ENCODE measurements at places on chromosomes 6 and 20. TPM values are rescaled to one million over a fixed set of nuclear protein-coding genes. Genes with fewer than 3 reads are reported as not detected.

SNRPB2 gene
- 68.5 TPM for total RNA-seq

SERPINB1 gene
- 40.8 TPM for total RNA-seq

TBXT gene
- not detected for total RNA-seq

BTN1A1 gene
- total RNA-seq, result 0.10 TPM

TNF gene
- total RNA-seq, result 0.64 TPM

DACT2 gene
- 3.3 TPM for total RNA-seq

REM1 gene
- total RNA-seq, result not detected

OPRL1 gene
- 3.9 TPM for total RNA-seq

DNA sequence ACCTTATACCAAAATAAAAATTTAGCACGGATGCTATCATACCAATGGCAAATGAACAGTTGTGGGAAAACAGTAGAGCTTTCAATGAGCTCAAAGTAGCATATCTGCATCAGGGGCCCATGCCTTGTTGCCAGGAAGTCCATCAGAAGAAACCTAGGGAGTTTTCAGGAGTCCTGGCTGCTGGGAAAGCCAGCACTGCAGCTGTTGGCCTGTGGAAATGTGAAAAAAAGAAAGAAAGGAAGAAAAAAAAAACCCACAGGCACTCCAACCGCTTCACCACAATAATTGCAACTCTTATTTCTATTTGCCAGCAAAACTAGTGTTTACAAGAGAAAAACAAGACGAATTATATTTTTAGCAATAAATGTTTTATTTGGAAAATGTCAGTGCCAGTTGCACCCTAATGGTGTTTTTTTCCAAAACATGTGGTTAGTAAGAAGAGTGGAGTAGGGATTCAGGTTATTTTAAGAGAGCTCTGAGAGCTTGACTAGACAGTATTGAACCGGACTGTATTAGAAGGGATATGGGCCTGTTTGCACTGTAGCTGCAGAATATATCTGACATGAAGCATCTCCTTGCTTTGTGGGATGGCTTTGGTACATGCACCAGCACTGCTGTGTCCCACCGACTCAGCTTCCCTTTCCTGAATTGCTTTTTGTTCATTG is 137.3 kb downstream of the CCDC170 start:
- no peak overlapping the region for H3K27ac ChIP-seq
- H3K27me3 ChIP-seq, result no peaks in the 10 kb centered on the region
- H3K4me1 ChIP-seq, result peaks cover 2% of the 10 kb centered on the region
- H3K4me3 ChIP-seq, result no peak overlapping the region
- H3K36me3 ChIP-seq, result no peaks in the 10 kb centered on the region

- DNase-seq, result no peak
- H3K4me1 ChIP-seq, result no peaks in the 10 kb centered on the region
- H3K4me3 ChIP-seq, result no peak overlapping the region
- no peaks in the 10 kb centered on the region for H3K27me3 ChIP-seq
- H3K27ac ChIP-seq, result no peak overlapping the region
These were observed 333.3 kb upstream of the CNR1 start for GRCh38 chr6:88499436-88499835.

DNA sequence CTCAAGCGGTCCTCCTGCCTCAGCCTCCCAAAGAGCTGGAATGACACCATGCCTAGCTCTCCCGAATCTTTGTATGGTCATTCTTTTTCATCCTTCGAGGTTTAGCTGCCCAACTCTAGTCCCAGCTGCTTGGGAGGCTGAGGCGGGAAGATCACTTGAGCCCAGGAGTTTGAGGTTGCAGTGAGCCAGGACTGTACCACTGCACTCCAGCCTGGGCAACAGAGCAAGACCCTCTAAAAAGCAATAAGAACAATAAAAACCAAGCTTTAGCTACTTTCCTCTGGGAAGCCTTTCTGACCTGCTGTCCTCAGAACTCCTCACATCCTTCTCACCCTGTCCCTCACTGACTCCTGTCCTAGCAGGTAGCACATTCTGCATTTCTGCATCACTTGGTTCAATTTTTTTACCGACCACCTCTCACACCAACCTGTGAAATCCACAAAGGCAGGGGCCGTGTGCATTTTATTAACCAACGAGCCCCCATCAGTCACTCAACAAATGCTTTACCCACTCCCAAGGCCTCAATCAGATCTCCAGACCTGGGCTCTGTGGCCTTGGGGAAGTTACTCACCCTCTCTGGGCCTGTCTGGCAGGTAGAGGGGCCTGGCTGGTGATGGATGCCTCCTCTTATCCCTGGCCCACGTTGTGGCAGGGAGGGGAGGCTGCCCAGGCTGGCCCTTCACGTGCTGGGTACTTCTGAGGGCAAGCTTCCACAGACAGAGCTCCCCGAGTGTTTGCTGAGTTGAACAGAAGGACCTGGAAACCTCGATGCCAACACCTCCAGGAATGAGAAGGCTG is 14.7 kb upstream of the SRC start:
- no peaks in the 10 kb centered on the region for H3K27me3 ChIP-seq
- H3K4me1 ChIP-seq, result peaks cover 7% of the 10 kb centered on the region
- no peaks in the 10 kb centered on the region for H3K36me3 ChIP-seq
- no peak overlapping the region for H3K27ac ChIP-seq

DNA sequence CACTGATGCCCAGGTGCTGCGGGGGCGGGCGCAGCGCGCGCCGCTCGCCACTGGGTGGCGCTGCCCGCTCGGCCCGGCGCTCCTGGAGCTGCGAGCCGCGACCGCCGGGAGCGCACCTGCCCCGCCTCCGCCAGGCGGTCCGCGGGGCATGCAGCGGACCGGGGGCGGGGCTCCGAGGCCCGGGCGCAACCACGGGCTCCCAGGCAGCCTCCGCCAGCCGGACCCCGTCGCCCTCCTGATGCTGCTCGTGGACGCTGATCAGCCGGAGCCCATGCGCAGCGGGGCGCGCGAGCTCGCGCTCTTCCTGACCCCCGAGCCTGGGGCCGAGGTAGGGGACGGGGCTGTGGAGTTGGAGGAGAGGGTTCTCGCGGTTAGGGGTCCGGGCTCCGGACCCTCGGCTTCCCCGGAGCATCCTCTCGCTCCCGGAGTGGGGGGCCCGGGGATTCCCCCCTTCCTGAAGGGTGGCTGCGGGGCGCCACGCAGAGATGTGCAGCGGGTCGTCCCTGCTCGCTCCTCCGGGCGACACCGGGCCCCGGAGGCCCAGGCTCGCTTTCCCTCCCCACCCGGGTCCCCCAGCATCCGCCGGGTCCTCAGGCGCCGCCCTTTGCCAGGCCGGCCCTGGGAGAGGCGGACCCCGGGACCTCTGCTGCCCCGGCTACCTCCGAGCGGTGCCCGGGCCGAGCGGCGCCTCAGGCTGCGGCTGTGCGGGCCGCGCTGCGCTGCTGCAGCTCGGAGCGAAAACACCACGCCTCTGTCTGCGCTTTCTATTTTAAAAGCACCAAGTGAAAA is at the start of gene BCAS4:
TSS of gene BCAS4 (plus strand) at position 216 of the 789 bp plus-strand sequence. CDS start at position 239, 23 bp downstream.
- H3K27ac ChIP-seq, result peak within 1 kb of the TSS; percentile 85
- no peaks in the 10 kb centered on the region for H3K36me3 ChIP-seq
- peaks cover 36% of the 10 kb centered on the region for H3K4me1 ChIP-seq
- peak within 1 kb of the TSS; percentile 76 for H3K4me3 ChIP-seq
- no peak for DNase-seq

GRCh38 chr6:49637350-49637731 is 702 bp upstream of the RHAG start:
- no peak overlapping the region for H3K27ac ChIP-seq
- no peaks in the 10 kb centered on the region for H3K36me3 ChIP-seq
- no peaks in the 10 kb centered on the region for H3K4me1 ChIP-seq
- DNase-seq, result no peak

DNA sequence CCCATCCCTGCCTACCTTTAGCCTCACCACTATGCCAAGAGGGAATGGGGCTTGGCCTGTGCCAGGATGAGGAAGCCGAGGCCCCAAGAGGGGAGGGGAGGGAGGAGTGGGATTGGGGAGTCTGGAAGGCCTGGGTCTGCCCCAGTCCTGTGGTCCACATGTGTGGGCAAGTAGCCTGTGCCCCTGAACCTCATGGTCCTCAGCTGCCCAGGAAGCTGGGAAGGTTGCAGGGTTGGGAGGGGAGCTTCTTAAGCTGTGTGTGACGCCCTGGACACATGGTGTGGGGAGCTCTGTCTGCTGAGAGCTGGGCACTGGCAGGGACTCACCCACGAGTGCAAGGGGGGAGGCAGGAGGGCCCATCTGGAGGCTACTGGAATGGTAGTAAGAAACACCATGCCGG is 31.7 kb downstream of the DLGAP4 start:
- H3K27me3 ChIP-seq, result peaks cover 3% of the 10 kb centered on the region
- H3K27ac ChIP-seq, result no peak overlapping the region
- no peaks in the 10 kb centered on the region for H3K4me1 ChIP-seq

- no peaks in the 10 kb centered on the region for H3K36me3 ChIP-seq
- no peak overlapping the region for H3K4me3 ChIP-seq
- no peak for DNase-seq
- no peaks in the 10 kb centered on the region for H3K4me1 ChIP-seq
These were observed 94.0 kb downstream of the NOL4L start for GRCh38 chr20:32490942-32491763.

- H3K4me3 ChIP-seq, result no peak overlapping the region
- H3K27ac ChIP-seq, result no peak overlapping the region
- H3K4me1 ChIP-seq, result no peaks in the 10 kb centered on the region
- peaks cover 16% of the 10 kb centered on the region for H3K27me3 ChIP-seq
- H3K36me3 ChIP-seq, result no peaks in the 10 kb centered on the region
These were observed 410.2 kb downstream of the CDC5L start for GRCh38 chr6:44797746-44798145.

DNA sequence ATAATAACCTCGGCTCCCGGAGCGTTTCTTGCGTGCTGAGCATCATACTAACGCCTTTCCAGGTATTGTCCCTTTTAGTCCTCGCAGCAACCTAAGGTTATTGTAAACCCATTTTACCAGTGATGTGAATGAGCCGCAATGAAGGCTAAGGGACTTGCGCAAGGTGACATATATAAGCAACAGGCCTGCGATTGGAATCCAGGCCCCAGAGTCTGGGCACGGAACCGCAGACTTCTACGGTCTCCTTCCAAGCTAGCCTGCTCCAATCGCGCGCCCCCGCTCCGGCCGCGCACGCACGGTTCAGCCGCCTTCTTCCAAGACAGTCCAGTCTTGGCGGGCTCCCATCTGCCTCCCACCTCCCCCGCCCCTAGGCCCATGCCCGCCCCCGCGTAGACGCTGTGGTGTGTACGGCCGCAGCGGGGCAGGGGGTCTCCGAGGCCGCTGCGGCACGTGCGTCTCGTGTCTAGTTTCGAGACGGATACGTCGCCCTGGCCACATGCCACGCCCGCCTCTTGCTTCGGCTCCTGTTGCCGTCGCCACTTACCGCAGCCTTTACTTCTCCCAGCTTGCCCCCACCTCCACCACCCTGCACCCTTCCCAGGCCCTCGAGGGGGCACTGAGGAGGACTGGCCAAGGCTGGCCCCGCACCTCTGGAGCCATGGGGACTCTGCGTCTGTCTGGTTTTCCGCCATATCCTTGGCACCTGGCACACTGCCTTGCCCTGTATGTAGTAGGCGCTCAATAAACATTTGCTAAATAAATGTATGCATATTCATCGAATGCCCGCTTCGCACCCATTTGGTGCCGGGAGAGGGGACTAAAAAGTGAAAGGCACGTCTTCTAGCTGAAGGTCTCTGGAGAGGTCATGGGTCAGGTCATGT is 855 bp upstream of the GFOD1 start:
- H3K27ac ChIP-seq, result no peak overlapping the region
- H3K27me3 ChIP-seq, result peaks cover 22% of the 10 kb centered on the region
- H3K4me1 ChIP-seq, result no peaks in the 10 kb centered on the region
- peak overlapping the region; percentile 78 for H3K4me3 ChIP-seq

- no peak for DNase-seq
- H3K27ac ChIP-seq, result no peak overlapping the region
- no peak overlapping the region for H3K4me3 ChIP-seq
These were observed 20.7 kb upstream of the TOX2 start for GRCh38 chr20:43893930-43894329.

GRCh38 chr6:114304304-114304887 is 38.4 kb downstream of the HS3ST5 start:
- H3K27ac ChIP-seq, result no peak overlapping the region
- no peaks in the 10 kb centered on the region for H3K36me3 ChIP-seq
- no peaks in the 10 kb centered on the region for H3K27me3 ChIP-seq
- DNase-seq, result peak; percentile 13
- no peak overlapping the region for H3K4me3 ChIP-seq
- no peaks in the 10 kb centered on the region for H3K4me1 ChIP-seq

- H3K36me3 ChIP-seq, result no peaks in the 10 kb centered on the region
- H3K27ac ChIP-seq, result no peak overlapping the region
- H3K4me3 ChIP-seq, result no peak overlapping the region
- DNase-seq, result no peak
- no peaks in the 10 kb centered on the region for H3K27me3 ChIP-seq
These were observed 13.6 kb upstream of the GOPC start for GRCh38 chr6:117615750-117616390.

GRCh38 chr6:42340511-42340910 is 111.2 kb downstream of the TRERF1 start:
- no peak for DNase-seq
- H3K4me3 ChIP-seq, result no peak overlapping the region
- H3K4me1 ChIP-seq, result peaks cover 41% of the 10 kb centered on the region
- peak overlapping the region; percentile 76 for H3K27ac ChIP-seq

DNA sequence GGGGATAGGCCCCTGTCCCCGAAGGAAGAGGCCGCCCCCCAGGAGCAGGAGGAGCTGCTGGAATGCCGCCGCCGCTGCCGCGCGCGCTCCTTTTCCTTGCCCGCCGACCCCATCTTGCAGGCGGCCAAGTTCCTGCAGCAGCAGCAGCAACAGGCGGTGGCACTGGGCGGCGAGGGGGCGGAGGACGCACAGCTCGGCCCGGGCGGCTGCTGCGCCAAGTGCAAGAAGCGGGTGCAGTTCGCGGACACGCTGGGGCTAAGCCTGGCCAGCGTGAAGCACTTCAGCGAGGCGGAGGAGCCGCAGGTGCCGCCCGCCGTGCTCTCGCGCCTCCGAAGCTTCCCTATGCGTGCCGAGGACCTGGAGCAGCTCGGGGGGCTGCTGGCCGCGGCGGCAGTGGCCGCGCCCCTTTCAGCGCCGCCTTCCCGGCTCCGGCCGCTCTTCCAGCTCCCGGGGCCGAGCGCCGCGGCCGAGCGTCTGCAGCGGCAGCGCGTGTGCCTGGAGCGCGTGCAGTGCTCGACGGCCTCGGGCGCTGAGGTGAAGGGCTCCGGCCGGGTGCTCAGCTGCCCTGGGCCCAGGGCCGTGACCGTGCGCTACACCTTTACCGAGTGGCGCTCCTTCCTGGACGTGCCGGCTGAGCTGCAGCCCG is 630 bp downstream of the PPP1R3G start:
- H3K27me3 ChIP-seq, result no peaks in the 10 kb centered on the region
- no peaks in the 10 kb centered on the region for H3K36me3 ChIP-seq
- peak overlapping the region; percentile 61 for H3K4me3 ChIP-seq
- H3K4me1 ChIP-seq, result no peaks in the 10 kb centered on the region
- H3K27ac ChIP-seq, result no peak overlapping the region

GRCh38 chr20:32205843-32206759 is 1.4 kb downstream of the PLAGL2 start:
- peaks cover 7% of the 10 kb centered on the region for H3K36me3 ChIP-seq
- no peak for DNase-seq
- H3K27me3 ChIP-seq, result no peaks in the 10 kb centered on the region
- H3K4me3 ChIP-seq, result peak overlapping the region; percentile 66
- H3K4me1 ChIP-seq, result peaks cover 36% of the 10 kb centered on the region

Data from Panc1 (cell line).